ENCODE measurements at places on chromosomes 6 and 20.

GRCh38 chr20:56179051-56179450, 69.5 kb upstream of the MC3R start:
- DNase-seq = no peak

GRCh38 chr20:63097336-63097831, 90.6 kb upstream of the BHLHE23 start:
- no peak for DNase-seq

- DNase-seq = no peak
Measured at GRCh38 chr6:29146179-29146578, 24.5 kb upstream of the OR2J2 start.

DNA sequence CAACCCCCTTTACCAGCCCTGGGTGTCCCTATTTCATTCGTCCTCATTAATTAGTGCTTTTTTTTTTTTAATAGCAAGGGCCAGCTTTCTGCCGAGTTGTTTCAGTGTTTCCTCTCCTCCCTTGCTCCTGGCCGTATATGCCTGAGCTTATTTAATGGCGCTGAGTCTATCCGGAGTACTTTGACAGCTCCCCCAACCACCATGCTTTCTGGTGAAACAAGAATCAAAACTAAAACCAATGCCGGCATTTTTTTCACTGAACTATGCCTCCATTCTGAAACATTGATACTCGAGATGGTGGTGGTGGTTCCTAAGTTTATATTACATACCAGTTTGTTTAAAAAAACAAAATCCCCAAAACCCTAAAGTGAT, 1.2 kb downstream of the DCBLD1 start:
- DNase-seq = no peak

GRCh38 chr6:401239-401993, 9.9 kb downstream of the IRF4 start:
- no peak for DNase-seq

DNA sequence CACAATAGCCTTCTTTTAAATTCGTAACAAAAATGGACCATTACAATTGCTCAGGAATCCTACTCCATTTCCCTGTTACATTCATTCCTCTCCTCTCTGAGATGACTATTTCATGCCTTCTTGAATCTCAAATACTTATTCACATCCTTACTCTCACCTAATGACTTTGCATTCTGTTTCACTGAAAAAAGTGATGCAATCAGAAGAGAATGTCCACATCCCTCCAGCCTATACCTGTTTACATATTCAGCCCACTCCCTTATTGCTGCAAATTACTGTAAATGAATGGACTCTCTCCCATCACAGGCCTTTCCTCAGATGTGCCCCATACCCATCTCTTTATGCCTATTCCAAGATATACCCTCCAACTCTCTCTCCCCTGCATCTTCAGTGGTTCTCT, 8.6 kb downstream of the TAAR1 start:
- no peak for DNase-seq

- DNase-seq = no peak
Measured at GRCh38 chr6:100235631-100236030, 229.1 kb downstream of the SIM1 start.

- DNase-seq = no peak
Measured at GRCh38 chr20:47271046-47271615, 85.4 kb downstream of the ZMYND8 start.

GRCh38 chr6:167428664-167429333, 103.9 kb downstream of the TTLL2 start:
- DNase-seq = no peak

DNA sequence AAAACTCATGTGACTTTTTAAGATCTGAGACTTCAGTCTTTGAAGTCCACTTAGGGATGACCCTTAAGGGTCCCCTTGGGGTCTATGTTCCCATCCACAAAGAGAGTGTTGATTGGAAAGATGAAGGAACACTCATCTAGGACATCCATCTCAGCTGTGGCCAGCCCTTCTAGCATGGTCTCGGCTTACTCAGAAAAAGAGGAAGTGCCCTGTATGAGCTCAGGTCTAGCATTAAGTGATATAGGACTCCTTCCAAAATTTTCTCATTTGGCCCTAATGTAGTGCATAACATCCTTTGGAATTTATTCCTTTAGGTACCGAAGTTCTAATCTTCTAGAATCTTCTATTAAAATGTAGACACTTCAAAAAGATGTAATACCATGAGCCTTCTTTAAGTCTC, 77.4 kb downstream of the NDUFAF5 start:
- no peak for DNase-seq

- DNase-seq = no peak
Measured at GRCh38 chr20:49859807-49860206, 47.2 kb downstream of the SLC9A8 start.

GRCh38 chr6:68211242-68211795, 423.8 kb upstream of the ADGRB3 start:
- no peak for DNase-seq

DNA sequence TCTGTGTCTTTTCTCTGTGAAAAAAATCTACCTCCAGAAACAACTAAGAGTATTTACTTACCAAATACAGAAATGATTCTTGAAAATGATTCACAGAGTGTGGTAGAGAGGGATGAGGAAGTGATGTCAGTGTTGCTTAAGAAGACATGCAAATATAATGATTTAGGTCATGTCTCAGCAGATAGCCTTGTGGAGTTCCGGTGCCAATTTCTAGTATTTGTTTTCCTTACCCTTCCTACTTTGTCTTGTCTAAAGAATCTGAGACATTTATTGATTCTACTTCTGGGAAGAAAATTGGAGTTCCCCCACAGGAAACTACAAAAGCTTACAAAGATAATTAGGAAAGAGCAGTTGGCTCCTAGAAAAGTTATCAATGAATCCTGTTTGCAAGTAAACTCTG, 68.8 kb downstream of the GJA1 start:
- DNase-seq = no peak

GRCh38 chr20:20465252-20465651, 97.3 kb downstream of the INSM1 start:
- no peak for DNase-seq

GRCh38 chr6:161226009-161226964, 47.6 kb downstream of the AGPAT4 start:
- no peak for DNase-seq

DNA sequence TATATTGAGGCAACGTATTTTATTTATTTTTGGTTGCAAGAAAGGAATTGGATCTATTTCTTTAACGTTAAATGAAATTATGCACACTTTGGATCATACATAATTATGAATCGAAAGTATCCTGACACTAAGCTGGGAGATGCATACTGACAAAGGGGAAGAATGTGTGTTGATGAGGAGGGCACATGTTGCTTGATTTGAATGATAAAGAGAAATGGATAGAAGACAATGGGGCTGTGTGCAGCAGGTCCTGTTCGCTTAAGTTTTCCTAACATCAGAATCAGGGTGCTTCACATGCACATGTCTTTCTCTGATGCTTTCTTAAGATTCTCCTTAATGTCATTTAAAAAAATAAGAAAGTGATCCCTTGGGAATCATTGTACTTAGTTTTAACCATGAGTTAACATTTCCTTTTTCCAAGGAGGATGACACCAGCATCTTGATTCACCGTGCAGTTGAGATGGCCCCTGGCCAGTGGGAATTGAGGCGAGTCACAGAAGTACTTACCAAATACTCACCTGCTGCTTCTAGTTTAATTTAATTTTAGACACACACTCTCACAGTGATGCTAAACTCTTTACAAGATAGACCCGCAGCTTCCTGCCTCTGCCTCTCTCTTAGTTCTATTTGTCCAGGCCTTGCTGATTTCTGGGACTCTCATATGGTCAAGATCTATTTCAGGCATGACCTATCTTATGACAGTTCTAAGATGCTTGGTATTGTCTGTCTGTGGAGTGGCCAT, 116.5 kb downstream of the CLIC5 start:
- no peak for DNase-seq

- DNase-seq = no peak
Measured at GRCh38 chr6:437037-437392, 45.5 kb downstream of the IRF4 start.

DNA sequence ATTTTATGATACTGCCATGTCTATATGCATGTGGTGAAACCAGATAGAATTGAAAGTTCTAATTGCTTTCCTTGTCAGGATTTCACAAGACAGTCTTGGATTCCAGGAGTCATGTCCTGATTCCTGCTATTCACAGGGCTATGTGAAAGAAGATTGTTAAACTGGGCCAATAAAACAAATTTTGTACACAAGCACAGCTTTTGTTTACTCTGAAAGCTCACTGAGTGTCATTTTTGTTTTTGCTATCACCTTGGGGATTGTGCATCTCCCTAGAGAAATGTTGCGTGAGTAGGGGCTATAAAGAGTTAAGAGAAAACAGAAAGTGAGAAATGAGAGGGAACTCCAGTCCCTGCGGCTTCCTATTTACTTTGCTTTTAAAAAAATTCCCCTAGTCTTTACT, 627.5 kb downstream of the PKHD1 start:
- DNase-seq = no peak

GRCh38 chr6:26327450-26328264, 37.3 kb upstream of the BTN3A2 start:
- no peak for DNase-seq

DNA sequence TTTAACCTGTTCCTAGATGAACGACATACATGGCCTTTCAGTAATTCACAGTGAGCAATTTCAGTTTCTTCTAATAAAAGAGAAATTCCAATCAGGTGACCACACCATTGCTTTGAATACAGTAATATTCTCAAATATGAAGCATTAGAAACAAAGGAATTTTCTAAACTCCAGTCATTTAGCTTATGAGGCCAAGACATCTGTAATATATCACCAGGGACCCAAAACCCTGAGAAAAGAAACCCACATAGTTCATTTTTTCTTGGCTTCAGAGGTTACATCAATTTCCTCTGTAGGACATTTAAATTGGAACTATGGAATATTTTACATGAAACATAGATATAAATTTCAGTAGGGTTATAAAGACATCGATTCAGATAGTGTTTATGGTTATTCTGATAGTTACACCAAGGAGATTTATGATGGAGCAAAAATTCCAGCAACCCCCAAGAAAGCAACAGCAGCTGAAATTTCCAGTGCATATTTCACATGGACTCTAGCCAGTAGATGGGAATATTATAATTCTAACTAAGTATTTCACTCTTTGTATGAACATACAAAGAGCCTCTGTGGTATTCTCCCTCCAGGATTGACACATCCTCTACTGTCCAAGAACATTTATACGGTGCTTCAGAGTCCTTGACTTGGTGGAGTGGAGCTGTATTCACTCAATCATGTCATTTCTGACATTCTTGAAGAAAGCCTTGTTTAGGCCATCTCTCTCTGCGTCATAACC, 82.9 kb downstream of the ADGRG6 start:
- no peak for DNase-seq

DNA sequence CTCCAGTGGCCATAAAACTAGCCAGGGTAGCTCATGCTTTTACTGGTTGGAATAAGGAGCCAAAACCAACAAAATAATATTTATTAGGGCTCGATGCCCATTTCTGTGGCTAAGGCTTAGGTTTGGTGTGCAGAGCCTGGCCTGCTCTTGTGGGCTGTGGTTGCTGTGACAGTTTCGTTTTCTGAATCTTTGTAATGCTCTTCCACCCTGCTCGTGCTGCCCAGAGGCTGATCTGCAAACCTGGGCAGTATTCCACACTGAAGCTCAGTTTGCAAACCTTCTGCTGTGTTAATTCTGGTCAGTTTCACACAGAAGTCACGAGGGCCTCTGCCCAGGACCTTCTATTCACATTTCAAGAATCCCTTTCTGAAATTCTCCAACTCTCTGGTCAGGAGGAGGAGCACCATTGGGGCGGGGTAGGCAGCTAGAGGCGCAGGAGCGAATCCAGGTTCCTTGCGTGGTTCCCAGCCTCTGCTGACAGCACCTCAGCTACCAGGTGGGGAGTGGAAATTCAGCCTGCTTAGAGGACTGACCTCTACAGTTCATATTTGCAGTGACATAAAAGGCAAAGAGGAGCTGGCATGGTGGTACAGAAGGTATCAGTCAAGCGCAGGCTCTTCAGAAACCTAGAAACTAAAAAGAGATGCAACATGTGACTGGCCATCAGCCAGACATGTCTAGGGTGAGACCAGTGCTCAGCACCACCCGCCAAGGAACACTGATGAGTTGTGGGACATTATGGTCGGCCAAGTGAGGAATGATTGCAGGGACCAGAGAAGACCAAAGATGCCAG, 14.3 kb upstream of the C20orf144 start:
- DNase-seq = no peak

GRCh38 chr6:2944405-2945152, 26.8 kb downstream of the SERPINB6 start:
- no peak for DNase-seq

- DNase-seq = no peak
Measured at GRCh38 chr6:130771741-130772140, 55.5 kb upstream of the SMLR1 start.

GRCh38 chr20:49570828-49571552, 3.1 kb upstream of the PTGIS start:
- DNase-seq = no peak

GRCh38 chr6:44704240-44705150, 317.0 kb downstream of the CDC5L start:
- DNase-seq = no peak

DNA sequence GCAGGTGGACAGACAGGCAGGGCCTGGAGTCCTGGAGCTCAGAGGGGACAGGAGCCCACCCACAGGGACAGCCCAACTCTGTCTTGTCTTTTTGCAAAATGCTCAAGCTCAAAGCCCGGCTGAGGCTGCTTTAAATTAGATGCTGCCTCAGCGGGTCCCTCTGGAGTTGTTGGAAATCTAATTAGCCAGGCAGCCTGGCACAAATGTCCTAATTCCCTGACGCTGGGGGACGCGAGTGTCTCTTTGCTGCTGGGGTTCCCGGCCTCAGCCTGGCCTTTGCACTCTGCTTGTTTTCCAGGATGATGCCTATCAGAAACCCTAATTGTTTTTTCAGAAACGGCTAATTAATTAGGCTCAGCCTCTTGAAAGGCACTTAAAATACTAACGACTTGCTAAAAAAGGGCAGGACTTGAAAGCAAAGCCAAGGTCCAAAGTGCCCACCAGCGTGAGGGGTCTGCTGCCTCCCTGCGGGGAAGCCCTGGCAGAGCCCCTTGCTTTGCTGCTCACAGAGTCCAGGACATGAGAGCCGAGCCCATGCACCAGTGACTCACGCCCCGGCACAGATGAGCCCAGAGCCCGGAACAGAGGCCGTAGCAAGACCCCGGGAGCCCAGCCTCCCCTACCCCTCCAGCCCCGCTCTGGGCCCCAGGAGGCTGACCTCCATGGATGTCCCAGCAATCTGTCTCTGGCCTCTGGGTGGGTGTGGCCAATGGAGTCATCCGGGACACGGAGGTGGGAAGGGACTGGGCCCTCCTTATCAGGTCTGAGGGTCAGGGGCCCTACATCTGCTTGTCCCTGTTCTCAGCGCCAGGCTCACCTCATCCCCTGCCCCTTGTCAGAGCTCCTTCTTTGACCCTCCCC, 46.0 kb upstream of the BHLHE23 start:
- no peak for DNase-seq

DNA sequence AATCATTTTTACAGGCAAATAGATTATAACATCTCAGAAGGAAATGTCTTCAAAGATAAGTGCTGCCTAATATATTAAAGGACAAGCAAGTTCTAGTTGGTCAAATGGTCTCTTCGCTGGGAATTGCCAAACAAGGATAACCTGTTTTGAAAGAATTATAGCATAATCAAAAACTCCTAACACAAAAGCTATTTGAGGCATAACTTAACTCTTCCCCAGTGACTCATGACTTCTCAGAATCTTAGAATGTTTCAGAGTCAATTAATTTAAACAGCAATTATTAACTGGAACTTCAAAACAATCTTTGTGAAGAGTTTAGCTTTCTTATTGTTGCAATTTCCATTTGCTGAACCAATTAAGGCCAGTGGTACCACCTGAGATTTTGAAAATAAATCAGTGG, 126.6 kb downstream of the MTFR2 start:
- DNase-seq = no peak
